ENCODE measurements at places on chromosomes 2 and 18. TPM values are rescaled to one million over a fixed set of nuclear protein-coding genes. Genes with fewer than 3 reads are reported as not detected.

Gene SOS1
- 15.6 TPM for total RNA-seq

Gene EFHD1
- 1.6 TPM for total RNA-seq

Gene ANKRD53
- 0.11 TPM for total RNA-seq

Gene KIAA2012
- total RNA-seq, result not detected

Gene COL4A4
- 1.2 TPM for total RNA-seq

Gene SLC5A6
- 70.4 TPM for total RNA-seq

Gene HDLBP
- 261 TPM for total RNA-seq

Gene UGT1A7
- 4.4 TPM for total RNA-seq

Gene CNDP1
- not detected for total RNA-seq

Gene NLRC4
- not detected for total RNA-seq

Gene CRYGD
- total RNA-seq, result not detected

Gene PRSS56
- total RNA-seq, result not detected

Gene PIKFYVE
- 5.0 TPM for total RNA-seq

Gene BOLL
- total RNA-seq, result not detected

Gene CERKL
- total RNA-seq, result 0.19 TPM

Gene THSD7B
- total RNA-seq, result not detected

Gene PLCD4
- 0.30 TPM for total RNA-seq

Gene SEH1L
- total RNA-seq, result 26.1 TPM

Gene DYNAP
- total RNA-seq, result not detected

Gene CCDC141
- not detected for total RNA-seq

Gene GORASP2
- total RNA-seq, result 91.6 TPM

Gene WNT10A
- not detected for total RNA-seq

Gene VWC2L
- total RNA-seq, result not detected

Gene NR4A2
- total RNA-seq, result 4.5 TPM

Gene SULT1C4
- total RNA-seq, result not detected

Gene HOXD8
- total RNA-seq, result 6.6 TPM

Gene SLC4A3
- total RNA-seq, result 2.4 TPM

Gene TUBB8B
- total RNA-seq, result not detected

Gene ST8SIA3
- not detected for total RNA-seq

Gene PRKAG3
- not detected for total RNA-seq

Gene CXCR4
- total RNA-seq, result 0.43 TPM

Gene PDCD1
- total RNA-seq, result not detected

Gene SYT4
- total RNA-seq, result not detected

Gene FTCDNL1
- 2.3 TPM for total RNA-seq

Gene PLEKHA3
- total RNA-seq, result 18.9 TPM

Gene AKAIN1
- not detected for total RNA-seq

Gene RGPD3
- 0.19 TPM for total RNA-seq

Gene ZNF396
- 0.69 TPM for total RNA-seq

Gene LAMA3
- total RNA-seq, result 39.0 TPM

Gene ABCG8
- not detected for total RNA-seq

Gene LINC00305
- total RNA-seq, result not detected

Gene CFAP221
- total RNA-seq, result 0.92 TPM

Gene ACTR3
- 314 TPM for total RNA-seq

Gene SLC40A1
- total RNA-seq, result 3.4 TPM

Gene CAVIN2
- total RNA-seq, result 10.3 TPM

Data from A549 treated with CpdA at 1 μM for 4 hours (cell line).